Stimulated activated CD4-positive, alpha-beta T cell treated with anti-CD3 and anti-CD28 coated beads, Interleukin-2, amount 100 ng/mL, for 24 hours (primary cell): ENCODE measurements at places on chromosomes 1 and 21.

DNA sequence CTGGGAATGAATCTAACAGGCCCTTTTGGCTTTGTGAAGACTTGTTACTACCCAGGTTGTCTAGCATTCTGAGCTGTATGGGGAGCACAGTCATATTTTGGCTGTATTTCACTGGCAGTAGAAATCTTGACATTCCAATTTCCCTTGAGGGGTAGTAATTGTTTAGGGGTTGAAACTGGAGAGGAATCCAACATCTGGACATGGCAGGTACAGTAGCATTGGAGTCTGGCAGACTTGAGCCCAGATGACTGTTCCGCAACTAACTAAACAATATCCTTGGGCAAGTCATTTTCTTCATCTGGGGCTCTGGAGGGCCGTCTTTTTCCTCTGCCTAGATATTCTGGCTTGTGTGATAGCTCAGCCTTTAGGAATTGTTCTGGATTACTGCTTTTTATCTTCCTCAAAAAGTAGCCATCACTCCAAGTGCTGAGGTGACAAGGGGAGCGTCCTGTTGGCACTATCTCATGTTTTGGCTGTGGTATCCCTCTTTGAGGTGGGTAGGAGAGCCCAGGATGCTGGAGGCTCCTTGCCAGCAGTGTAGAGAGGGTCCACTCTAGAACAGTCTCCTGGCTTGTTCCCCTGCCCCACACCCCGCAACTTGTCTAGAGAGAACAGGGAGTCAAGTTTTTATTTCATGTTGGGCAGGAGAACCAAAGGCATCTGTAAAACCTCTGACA is 22.7 kb upstream of the NBL1 start:
- no peak for DNase-seq

- no peak for DNase-seq
These were observed 25.4 kb downstream of the DMAP1 start for GRCh38 chr1:44238660-44239059.

DNA sequence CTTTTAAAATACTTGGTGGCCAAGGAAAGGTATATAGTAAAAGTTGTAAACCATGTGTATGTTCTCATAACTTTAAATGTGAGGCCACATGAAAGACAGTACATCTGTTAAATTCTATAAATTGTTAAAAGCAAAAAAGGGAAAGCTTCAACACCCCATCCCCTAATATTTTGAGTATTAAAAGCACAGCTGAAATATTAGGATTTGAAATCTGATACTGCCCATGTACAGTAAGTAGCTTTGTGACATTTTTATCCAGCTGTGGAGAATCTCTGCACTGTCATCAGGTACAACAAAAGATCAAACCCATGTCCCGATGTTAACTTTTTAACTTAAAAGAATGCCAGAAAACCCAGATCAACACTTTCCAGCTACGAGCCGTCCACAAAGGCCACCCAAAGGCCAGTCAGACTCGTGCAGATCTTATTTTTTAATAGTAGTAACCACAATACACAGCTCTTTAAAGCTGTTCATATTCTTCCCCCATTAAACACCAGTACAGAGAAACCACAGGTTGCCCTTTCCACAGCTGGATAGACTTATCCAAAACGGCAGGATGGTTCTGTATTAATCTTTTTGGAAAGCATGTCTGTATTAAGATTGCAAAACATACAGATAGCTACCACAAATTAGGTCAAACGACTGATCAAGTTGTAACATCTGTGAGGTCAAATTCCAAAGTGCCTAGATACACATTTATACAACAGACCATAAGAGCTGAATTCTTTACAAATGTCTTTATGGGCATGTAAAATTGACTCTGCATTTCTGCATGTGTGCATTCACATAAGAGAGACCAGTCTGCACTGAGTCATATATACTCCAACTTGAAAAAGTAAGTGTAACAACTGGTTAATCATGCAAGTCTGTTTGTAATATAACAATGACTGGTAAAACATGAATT is 5.2 kb downstream of the IRF2BP2 start:
- no peak for DNase-seq

DNA sequence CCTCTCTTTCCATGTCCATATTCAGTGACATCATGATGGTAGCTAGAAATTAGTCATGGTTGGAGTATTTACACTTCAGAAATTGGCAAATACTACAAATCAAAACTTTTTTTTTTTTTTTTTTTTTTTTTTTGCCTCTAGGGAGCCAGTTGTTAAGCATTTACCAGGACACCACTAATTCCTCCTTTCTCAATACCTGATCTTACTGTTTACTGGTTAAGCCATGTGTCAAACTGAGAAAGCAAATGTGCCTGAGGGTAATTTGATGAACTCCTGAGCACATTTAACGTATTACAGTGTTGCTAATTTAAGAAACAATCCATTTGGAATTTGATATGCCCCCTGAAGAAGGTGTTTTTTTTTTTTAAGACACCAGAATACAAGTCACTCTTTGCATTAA is 94.4 kb downstream of the DNM3 start:
- no peak for DNase-seq

- DNase-seq = no peak
These were observed 37.2 kb downstream of the MRAP start for GRCh38 chr21:32335601-32336575.
